Fibroblast of skin of right biceps (primary cell): ENCODE measurements at places on chromosomes 16 and 17.
A peak's percentile ranks its signal among the peaks of the same experiment; 100 is the strongest.

GRCh38 chr17:63601439-63602371 lies 1.0 kb downstream of the TACO1 start:
- peak; percentile 3 for DNase-seq

- no peak for DNase-seq
Observed at GRCh38 chr17:4725646-4726310, 5.5 kb upstream of the MED11 start.

DNA sequence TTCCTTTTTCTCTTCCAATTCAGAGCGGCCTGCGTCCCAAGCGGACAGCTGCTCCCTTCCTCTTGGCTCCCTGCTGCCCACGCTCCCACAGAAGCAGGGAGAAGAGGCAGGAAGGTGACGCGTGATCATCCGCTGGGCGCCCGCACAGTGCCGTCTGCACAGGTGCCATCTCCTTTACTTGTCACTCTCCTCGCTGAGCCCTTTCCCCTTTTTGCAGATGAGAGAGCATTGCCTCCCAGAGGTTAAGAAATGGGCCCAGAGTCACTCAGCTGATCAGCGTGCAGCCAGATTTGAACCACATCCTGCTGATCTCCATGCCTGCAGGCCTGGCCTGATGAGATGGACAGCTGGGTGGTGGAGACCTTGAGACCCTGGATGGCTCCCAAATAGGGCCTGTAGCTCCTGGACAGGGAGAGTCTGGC lies 299.8 kb downstream of the SEC14L1 start:
- no peak for DNase-seq

- no peak for DNase-seq
Observed at GRCh38 chr16:70453117-70453891, 1.1 kb upstream of the FCSK start.

- peak; percentile 74 for DNase-seq
Observed at GRCh38 chr17:16269658-16270057, 52.6 kb downstream of the PIGL start.

DNA sequence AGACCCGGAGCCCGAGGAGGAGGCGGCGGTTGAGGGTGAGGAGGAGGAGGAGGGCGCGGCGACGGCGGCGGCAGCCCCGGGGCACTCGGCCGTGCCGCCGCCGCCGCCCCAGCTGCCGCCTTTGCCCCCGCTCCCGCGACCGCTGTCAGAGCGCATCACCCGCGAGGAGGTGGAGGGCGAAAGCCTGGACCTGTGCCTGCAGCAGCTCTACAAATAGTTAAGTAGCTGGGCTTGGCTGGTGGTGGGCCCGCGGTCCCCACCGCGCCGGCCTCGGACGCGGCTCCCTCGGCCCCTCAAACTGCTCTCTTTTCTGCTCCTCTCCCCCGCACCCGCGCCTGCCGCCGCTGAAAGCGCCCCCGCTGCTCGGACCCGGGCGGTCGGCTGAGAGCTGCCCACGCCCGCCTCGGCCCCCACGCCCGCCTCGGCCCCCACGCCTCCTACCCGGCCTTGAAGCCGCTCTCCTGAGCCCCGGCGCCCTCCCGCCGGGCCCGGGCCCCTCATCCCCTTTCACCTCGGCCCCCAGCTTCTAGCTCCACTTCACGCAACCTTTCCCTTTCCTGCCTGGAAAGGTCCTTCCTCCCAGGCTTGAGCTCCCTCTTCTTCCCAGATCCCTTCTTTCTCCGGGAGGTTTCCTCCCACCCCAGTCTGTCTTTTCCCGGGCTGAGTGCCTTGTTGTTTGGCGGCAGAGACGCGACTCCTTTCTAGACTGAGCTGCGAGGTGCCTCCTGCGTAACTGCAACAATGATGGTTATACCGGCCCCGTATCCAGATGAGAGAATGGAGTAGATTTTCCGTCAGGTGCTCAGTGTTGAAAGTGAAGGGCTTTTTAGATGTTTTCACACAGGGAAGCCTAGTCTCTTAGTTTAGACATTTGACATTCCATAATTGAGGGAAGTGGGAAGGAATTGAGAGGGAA lies 850 bp downstream of the PPM1E start:
- peak; percentile 2 for DNase-seq

- no peak for DNase-seq
Observed at GRCh38 chr16:68470461-68471150, 22.3 kb upstream of the SMPD3 start.

DNA sequence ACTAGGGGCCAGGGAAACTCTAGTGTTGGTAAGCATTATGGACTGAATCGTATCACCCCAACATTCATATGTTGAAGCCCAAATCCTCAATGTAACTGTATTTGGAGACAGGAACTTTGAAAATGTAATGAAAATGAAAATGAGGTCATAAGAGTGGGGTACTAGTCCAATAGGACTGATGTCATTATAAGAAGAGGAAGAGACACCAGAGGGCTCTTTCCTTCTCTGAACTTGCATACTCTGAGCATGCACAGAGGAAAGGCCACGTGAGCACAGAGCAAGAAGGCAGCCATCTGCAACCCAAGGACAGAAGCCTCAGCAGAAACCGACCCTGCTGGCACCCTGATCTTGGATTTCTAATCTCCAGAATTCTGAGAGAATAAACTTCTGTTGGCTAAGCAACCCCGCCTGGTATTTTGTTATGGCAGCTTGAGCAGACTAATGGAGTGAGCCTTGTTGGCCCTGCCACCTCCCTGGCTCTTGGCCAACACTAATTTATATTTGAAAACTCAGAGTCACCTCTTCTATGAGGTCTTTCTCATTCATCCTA lies 273.4 kb downstream of the NTN1 start:
- no peak for DNase-seq

DNA sequence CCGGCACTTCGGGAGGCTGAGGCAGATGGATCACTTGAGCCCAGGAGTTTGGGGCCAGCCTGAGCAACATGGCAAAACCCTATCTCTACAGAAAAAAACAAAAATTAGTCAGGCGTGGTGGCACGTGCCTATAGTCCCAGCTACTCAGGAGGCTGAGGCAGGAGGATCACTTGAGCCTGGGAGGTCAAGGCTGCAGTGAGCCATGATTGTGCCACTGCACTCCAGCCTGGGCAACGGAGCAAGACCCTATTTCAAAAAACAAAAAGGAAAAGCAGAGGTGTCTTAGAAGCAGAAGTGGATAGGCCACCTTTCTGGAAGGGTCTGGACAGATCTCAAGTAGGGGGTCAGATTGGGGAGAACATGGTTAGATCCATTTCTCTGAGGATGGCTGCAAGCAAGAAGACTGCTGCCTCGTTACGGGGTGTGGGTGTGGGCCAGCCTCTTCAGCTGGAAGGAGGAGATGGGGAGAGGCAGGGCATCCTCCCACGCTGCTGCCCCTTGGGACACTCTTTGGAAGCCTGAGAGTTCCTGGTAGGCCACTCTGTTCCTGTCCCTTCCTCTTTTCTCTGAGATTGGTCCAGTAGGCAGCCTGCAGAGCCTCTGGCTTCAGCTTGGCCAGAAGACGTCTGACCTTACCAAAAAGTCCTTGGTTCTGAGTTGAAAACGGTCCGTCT lies 208.0 kb downstream of the MSI2 start:
- no peak for DNase-seq

GRCh38 chr16:88084881-88085280 lies 133.6 kb downstream of the BANP start:
- peak; percentile 47 for DNase-seq

- DNase-seq = peak; percentile 76
Observed at GRCh38 chr17:18267927-18268711, 7.7 kb downstream of the MIEF2 start.

- DNase-seq = no peak
Observed at GRCh38 chr16:15544405-15544804, 98.5 kb downstream of the MARF1 start.

- DNase-seq = no peak
Observed at GRCh38 chr17:41308251-41308917, 725 bp downstream of the KRTAP16-1 start.

DNA sequence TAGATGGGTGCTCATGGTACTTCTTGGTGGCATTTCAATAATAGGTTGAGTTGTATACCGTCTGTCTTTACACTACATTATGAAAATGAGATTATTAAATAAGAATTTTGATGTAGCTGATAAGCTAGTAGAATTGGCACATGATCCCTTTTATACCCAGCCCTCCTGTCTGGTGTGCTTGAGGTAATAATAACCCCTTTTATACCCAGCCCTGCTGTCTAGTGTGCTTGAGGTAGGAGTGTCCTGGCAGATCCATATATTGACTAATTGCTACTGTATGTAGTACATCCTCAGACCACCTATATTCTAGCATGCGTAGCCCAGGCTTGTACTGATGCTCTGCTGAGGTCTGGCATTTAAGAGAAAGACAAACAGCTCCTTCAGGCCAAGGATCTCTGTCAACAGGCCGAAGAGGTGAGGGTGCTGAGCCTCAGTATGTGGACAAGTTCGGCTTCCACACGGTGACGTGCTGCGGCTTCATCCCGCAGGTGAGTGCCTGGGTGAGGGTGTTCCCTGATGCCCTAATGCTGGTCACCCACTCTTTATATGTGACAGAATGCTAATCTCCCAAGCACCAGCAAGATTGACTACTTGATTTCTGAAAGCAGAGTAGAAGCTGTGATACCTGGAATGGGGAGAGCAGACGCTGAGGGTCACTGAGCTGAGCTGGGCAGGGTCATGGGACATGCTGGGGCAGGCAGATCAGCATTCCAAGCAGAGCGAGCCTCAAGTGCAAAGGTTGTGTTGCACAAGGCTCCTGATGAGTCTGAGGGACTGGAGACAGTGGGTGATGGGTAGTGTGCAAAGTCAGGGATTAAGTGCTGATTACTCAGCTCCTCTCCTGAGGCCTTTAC lies 5.7 kb downstream of the FN3K start:
- DNase-seq = no peak

DNA sequence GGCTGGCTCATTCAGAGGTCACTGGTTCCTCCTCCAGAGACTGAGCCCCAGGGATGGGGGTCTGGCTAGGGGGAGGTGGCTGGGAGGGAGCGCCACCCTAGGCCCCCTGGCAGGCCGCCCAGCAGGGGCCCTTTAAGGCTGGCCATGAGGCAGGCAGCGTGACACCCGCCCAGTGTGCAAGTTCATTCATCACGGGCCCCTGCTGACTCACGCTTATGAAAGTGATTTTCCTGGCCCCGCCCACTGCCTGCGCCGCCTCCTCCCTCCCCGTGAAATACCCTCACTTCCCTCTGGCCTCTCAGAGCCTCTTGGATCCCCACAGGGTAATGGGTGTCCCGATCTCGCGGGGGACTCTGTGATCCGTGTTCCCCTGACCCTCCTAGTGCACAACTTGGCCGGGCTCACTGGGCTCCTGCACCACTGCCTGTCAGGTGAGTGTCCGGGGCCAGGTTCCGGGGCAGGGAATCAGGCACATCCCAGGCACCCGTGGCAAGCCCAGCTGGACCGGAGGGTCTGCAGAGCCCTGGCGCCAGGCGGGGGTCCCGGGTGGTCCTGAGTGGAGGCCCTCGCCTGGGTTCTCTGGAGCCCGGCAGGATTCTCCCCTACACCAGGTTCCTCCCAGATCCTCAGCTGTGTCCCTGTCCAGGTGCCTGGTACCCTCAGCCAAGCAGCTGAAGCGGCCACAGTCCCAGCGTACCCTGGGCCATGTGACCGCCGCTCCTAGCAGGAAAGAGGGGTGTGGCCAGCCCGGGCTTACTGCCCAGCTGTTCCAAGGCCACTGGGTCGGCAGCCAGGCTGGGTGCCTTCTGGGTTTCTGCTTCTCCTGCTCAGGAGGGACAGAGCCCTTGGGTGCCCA lies at the start of gene OSGIN1:
OSGIN1 (plus strand) TSS at position 301 of the 856 bp plus-strand sequence. CDS start 4,432 bp downstream, outside the sequence.
- peak; percentile 93 for DNase-seq

DNA sequence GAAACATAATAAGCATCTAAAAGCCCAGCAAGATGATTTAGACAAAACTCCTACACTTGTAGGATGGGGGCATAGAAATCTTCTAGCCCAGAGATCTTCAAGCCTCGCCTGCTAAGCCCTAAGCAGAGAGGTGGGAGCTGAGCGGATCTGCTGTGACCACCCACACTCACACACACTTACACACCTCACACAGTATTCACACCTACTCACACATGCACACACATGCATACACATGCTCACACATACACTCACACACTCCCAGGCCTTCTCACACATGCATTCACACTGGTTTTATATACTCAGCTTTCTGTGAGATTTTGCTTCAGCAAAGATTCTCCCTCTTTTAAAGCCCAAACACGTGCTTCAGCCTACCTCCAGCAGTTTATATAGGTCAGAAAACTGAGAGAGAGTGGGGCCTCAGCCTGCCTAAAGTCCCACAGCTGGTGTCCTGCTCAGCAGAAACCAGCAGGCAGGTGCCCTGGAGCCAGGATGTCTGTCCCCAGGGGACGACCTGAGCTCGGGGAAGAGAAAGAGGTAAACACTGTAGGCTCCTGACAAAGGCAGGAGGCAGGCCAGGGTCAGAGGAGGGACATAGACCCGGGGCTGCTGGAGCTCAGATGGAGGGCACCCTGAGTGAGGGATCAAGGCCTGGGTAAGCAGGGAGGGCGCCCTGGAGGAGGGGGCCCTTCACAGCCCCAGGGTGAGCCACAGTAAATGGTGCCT lies 12.0 kb upstream of the KRT19 start:
- no peak for DNase-seq

- DNase-seq = no peak
Observed at GRCh38 chr17:5718726-5719125, 134.4 kb upstream of the NLRP1 start.

- DNase-seq = no peak
Observed at GRCh38 chr16:89013111-89013510, 36.1 kb upstream of the CBFA2T3 start.

DNA sequence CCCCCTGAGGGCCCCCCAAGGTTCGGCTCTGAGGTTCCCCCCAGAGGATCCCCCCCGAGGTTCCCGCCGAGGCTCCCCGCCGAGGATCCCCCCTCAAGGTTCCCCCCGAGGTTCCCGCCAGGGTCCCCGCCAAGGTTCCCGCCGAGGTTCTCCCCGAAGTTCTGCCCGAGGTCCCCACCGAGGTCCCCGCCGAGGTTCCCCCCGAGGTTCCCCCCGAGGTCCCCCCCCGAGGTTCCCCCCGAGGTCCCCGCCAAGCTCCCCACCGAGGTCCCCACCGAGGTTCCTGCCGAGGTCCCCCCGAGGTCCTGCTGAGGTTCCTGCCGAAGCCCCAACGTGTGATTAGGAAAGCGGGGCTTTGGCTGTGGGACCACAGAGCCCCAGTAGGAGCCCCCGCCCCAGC lies 32.2 kb upstream of the SSTR5 start:
- DNase-seq = no peak

GRCh38 chr16:48053418-48053745 lies 102.4 kb downstream of the ABCC12 start:
- DNase-seq = peak; percentile 20

- no peak for DNase-seq
Observed at GRCh38 chr16:69309316-69309715, 1.8 kb upstream of the VPS4A start.

DNA sequence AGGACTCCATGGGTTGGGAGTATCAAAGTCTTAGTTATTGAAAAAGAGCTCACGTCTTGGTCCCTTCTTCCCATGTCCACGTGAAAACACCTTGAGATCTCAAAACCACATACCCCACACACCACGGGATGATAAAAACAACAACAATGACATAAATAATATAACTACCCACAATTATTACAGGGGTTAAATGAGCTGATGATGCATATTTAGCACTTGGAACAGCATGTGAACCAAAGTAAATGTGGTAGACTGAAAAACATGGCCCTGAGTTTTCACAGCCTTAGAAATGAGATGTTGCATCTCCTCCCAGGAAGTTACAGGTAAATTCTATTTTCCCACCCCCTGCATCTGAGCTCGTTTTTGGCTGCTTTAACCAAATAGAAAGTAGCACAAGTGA lies 208.9 kb downstream of the C16orf95 start:
- DNase-seq = no peak
